ENCODE measurements at places on chromosomes 3 and 15.

- no peak for DNase-seq
These were observed 945.1 kb downstream of the IGSF11 start for GRCh38 chr3:118089563-118089962.

- DNase-seq: no peak
These were observed 39.0 kb downstream of the UNC13C start for GRCh38 chr15:54017251-54017650.

GRCh38 chr3:37907906-37908305 is 46.2 kb downstream of the CTDSPL start:
- no peak for DNase-seq

GRCh38 chr3:48661501-48662144 is 1.1 kb downstream of the CELSR3 start:
- peak; percentile 72 for DNase-seq

GRCh38 chr3:65876028-65876420 is 162.7 kb downstream of the MAGI1 start:
- DNase-seq: no peak

- DNase-seq: no peak
These were observed 36.5 kb upstream of the CPB1 start for GRCh38 chr3:148790851-148791735.

- no peak for DNase-seq
These were observed 2.1 kb downstream of the TRIM69 start for GRCh38 chr15:44738340-44738984.

DNA sequence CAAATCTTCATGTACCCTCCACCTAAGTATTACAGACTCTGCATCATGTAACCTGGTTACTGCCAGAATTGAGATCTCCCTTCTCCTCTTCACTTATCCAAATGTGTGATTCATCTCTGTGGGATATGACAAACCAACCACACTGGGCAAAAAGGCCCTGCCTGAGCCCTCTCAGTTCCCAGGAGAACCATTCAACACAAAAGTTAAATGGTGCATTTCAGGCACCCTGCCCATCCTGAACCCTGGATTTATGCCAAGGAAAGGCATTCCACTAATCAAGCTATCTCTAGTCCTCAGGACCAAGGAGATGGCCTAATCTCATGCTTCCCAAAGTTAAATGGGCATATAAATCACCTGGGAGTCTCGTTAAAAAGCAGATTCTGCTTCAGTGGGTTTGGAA is 108.5 kb downstream of the TNIK start:
- DNase-seq: no peak
